ENCODE measurements at places on chromosomes 12 and 14.
A peak's percentile ranks its signal among the peaks of the same experiment; 100 is the strongest.

DNA sequence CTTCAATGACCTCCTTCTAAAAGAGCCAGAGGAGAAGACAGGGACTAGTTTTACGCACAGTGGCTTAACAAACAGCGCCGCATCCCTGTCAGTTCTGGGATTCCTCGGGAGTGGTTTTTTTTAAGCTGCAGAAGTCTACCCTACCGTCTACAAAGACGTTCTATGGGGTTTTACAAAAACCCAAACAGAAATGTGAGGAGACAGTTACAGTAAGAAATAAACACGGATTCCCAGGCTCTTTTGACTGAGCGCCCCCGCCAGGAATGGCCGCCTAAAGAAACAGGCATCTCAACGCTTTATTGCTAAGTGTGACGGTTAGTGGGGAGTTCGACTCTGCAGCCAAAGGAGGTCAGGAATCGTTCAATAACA is 484 bp downstream of the ALKBH1 start:
- DNase-seq = no peak

DNA sequence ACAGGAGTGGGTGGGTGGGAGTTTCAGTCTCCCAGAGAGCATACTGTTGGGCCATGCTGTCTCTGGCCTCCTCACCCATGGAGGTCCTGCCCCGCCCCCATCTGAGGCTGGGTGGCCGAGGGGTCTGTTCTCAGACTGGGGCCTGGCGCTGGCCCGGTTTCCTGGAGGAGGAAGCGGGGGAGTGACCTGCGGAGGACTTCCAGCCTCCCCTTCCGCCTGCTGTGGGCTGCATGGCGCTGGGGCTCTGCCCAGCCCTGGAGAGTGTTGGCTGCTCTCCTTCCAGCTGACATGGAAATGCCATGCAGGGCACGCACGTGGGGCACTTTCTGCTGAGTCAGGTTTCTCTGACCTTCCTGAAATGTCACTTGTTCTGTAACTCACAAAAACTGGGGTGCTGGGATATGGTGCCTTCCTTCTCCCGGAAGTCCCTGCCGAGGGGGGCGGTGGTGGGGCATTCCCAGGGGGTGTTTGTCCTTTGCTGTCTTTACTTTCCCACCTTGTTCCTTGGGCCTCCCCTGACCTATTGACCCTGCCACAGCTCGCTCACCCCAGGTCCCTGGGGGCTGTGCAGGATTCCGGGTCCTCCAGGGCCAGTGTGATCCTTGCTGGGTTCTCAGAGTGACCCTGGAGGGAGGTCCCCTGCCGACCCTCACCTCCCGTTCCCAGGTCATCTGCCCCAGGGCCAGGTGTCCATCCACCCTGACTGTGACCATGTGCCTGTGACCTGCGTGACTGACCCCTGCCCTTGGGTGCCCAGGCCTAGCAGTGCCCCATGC is 23.6 kb downstream of the PACS2 start:
- no peak for DNase-seq

- no peak for DNase-seq
Observed at GRCh38 chr14:93909429-93910128, 17.6 kb upstream of the FAM181A start.

DNA sequence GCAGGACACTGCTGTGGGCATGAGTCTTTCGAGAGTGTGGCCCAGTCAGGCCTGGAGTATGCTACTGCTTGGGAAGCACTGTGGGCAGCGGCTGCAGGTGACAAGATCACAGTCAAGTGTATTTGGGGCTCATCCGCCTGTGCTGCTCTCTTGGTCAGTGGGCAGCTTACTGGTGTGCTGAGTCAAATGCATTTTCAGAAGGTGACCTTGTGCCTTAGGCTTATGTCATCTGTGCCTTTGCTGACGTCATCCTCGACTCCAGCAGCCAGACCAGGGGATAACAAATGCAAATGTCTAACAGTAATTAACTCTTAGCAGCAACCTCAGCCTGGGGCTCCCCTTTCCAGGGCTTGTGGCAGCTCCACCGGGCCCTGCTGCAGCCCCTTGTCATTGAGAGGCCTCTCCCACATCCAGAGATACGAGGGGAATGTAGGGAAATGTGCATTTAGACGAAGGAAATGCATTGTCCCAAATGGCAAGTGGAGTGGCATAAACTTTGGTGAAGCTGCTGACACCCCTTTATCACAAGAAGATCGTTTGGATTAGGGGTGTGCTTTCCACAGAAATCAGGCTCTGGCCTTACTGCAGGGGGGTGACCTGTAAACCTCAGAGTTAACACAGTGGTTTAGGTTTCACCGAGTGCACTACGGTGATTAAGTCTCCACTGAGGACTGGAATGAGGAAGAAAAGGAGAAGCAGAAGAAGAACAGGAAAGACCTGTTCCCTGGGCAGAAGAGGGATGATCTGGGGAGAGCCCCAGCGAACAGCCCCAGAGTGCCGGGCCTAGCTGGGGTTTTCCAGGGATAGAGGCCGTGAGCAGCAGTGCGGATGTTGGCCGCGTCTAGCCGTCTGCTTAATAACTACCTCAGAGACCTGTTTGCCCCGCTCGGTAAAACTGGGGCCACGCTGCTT is 39.7 kb downstream of the PSMA6 start:
- DNase-seq = no peak

DNA sequence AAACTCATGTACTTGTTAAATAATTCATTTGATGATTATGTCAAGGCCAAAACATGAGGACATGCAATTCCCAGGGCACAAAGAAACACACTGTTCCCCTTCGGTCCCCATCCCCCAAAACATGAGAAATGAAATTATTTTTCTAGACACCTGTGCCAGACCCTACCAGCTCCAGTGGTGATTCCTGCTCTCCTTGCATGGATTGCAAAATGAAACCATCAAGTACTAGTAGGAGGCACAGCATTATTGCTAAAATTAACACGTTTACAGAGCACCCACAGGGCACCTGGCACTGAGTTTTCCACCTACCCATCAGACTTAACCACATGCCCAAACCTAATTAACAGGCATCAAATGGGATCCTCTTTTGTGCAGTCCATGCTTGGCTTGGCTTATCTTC is 76.6 kb downstream of the ZFC3H1 start:
- no peak for DNase-seq

- no peak for DNase-seq
Observed at GRCh38 chr12:41437563-41437962, 249.4 kb downstream of the PDZRN4 start.

GRCh38 chr12:67523538-67523937 is 125.0 kb upstream of the DYRK2 start:
- DNase-seq = no peak

DNA sequence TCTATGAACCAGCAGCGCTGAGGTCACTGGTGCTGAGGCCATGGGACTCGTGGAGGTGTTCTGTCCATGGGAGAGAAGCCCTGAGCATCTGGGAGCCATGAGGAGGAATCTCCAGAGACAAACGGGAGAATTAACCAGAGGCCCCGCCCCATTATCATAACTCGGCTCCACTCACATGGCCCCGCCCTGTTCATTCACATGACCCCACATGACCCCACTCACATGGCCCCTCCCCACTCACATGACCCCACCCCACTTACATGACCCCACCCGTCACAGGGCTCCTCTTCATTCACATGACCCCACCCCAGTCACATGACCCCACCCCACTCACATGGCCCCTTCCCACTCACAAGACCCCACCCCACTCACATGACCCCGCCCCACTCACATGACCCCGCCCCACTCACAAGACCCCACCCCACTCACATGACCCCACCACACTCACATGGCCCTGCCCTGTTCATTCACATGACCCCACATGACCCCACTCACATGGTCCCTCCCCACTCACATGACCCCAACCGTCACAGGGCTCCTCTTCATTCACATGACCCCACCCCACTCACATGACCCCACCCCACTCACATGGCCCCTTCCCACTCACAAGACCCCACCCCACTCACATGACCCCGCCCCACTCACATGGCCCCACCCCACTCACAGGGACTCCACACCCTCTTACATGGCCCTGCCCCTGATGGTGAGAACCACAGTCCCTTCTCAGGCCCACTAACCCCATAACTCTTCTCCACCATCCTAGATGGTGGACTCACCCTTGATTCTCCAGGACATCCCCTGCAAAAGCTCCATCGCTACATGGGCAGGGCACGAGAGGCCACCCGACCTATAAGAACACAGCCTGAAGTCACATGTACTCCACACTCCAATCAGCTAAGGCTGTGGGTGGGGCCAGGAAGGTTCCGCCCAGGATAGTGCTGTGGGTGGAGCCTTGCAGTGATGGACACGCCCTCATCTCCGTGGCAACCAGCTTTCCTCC is 151.1 kb upstream of the SFSWAP start:
- no peak for DNase-seq

DNA sequence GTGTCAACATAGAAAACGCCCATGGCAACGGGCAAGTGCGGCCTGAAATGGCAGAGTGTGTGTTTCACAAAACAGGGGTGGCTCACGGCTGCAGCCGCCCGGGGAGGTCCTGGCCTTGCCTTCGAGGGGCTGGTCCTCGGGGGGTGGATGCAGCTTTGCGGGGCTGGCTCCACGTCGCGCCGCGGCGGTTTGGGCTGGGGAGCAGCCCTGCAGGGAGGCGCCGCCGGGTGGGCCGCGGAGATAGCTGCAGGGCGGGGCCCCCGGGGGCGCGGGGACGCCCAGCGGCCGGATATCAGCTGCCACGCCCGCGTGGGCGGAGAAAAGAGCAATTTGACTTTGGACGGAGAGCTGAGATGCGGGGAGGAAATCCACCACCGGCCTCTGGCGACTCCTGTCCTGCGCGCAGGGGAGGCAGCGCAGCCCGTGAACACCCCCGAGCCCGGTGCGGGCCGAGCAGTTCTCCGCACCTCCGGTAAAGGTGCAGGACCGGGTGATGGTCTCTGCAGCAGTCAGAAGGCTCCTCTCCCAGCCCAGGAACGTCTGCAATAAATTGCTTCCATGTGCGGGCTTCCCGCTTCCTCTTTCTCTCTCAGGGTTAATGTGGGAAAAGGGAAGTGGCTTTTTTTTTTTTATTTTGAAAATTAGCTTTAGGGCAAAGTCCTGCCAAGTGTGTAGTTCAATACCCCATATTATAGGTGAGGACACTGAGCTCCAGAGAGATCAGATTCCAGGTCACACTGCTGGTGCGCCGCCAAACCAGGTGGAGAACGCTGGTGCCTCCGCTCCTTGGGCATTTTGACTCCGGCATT is 110.5 kb downstream of the ARF6 start:
- DNase-seq = peak; percentile 79

DNA sequence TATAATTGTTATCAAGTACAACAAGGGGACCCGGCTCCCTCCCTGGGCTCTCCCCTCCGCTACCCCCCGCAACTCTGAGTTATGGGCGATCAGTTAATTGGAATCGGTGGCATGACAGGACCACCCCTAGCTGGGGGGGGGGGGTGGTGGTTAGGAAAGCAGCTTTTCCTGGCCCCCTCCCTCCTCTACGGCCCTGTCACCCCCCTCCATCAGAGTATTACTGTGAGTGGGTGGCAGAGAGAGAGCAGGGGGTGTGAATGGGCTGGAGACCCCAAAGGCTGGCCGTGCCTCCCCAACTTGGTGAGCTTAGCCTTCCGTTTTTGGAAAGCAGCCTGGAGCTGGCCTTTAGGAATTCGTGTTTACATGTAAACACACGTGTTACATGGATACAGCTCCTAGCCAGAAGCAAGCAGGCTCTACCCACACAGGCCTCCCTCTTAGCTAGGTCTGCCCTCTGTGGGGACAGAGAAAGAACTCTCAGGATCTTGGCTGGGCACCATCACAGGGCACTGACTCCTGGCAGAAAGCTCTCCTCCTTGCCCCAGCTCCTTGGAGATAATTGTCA is 1.1 kb upstream of the HOXC4 start:
- no peak for DNase-seq

GRCh38 chr12:32312049-32312670 is 87.2 kb upstream of the FGD4 start:
- no peak for DNase-seq

- DNase-seq = no peak
Observed at GRCh38 chr12:42868291-42868690, 278.7 kb upstream of the PRICKLE1 start.

DNA sequence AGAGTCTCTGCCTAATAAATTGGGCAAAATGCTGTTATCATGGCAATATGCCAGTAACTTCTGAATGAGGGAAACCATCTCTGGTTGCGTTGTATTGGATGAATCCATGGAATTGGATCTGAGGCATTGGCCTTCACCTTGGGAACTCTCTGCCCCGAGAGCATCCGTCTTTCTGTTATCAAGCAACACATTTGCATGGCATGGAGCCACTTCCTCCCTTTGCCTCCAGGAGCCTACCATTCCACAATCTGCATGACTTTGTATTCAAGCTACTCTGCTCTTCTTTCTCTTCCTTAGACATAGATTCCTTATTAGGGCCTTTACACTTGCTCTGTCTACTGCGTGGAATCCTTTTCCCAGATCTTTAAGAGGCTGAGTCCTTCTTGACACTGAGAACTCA is 57.2 kb downstream of the RIC8B start:
- no peak for DNase-seq

DNA sequence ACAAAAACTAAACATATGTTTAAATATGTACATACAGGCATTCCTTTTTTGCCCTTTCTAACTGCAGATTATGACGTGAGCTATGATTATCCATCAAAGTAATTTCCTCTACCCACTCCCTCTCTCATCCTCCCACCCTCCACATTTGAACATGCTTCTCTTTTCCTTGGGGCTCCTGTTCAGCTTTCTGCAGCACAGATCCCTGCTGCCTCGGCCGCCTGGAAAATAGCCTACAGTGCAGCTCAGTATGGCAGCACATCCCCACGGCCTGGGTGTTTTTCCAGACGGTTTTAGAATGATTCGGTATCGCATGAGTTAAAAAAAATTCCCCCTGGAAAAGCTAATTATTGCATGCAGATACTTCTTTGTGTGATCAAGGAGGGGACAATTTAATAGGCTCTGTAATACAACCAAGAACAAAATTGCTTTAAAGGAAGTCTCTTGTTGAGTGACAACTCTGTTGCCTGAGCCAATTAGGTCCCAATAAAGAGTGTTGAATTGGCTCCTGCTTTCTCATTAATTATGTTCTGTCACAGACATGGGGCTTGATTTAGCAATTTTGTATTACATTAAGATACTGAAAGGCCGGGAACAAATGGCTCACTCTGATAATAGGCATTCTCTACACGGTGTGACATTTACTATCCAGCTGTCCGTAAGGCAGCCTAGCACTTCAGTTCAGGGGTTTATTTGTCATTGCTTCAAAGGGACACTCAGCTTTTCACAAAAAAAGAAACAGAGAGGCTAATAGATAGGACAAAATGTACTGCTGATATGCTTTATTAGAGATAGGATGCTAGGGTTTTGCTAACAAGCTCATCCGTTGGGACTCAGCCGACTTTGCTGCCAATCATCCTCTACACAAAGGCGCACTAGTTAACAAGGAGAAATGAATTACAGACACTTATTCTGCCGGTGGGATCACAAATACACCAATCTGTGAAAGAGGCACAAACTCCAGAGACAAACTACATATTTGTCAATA is 285.8 kb upstream of the G2E3 start:
- DNase-seq = no peak

DNA sequence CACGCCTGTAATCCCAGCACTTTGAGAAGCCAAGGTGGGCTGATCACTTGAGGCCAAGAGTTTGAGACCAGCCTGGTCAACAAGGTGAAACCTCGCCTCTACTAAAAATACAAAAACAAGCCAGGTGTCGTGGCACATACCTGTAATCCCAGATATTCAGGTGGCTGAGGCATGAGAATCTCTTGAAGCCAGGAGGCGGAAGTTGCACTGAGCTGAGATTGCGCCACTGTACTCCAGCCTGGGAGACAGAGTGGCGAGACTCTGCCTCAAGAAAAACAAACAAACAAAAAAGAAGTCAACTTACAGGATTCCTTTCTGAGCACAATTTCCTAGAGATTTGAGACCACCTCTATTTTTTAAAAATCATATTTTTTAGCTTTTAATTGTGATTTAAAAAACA is 45.3 kb downstream of the DGLUCY start:
- no peak for DNase-seq

Data from stimulated activated naive CD8-positive, alpha-beta T cell treated with anti-CD3 and anti-CD28 coated beads, Interleukin-15, amount 100 ng/mL, for 72 hours (primary cell).